ENCODE measurements at places on chromosomes 3 and 15.

- peak; percentile 75 for DNase-seq
These were observed 15.2 kb upstream of the ACTC1 start for GRCh38 chr15:34810443-34811129.

DNA sequence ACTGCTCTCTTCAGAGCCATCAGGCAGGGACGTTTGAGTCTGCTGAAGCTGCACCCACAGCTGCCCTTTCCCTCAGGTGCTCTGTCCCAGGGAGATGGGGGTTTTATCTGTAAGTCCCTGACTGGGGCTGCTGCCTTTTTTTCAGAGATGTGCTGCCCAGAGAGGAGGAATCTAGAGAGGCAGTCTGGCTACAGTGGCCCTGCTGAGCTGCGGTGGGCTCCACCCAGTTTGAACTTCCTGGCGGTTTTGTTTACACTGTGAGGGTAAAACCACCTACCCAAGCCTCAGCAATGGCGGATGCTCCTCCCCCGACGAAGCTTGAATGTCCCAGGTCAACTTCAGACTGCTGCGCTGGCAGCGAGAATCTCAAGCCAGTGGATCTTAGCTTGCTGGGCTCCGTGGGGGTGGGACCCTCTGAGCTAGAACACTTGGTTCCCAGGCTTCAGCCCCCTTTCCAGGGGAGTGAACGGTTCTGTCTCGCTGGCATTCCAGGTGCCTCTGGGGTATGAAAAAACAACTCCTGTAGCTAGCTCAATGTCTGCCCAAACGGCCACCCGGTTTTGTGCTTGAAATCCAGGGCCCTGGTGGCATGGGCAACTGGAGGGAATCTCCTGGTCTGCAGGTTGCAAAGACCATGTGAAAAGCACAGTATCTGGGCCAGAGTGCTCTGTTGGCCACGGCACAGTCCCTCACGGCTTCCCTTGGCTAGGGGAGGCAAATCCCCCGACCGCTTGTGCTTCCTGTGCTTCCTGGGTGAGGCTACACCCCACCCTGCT is 21.1 kb upstream of the ST6GAL1 start:
- DNase-seq = no peak

DNA sequence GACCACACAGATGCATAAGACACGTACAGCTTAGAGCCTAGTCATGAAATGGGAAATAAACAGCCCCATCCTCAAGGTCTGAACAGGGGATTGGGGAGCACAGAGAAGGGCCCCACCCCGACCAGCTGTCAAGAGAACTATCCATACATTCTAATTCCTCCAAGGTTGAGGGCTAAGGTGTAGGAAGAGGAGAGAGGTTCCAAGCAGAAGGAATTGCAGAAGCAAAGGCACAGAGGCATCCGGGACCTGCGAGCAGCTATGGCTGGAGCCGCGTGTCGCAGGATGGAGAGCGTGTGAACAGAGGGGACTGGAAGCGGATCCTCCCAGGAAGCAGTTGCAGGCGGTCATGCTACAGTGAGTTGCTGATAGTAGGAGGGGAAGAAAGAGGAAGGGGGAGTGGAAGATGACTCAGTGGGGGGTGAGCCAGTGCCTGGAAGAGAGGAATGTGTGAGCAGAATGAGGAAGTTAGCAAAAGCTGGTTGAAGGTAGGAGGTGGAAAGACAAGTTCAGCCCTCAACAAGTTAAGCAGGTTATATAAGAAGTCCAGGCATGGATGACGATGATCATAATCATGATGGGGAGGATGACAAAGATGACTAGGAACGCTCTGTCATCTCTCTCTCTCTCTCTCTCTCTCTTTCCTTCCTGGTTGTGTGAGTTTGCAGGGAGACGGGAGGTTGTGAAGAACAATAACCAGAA is 89.7 kb downstream of the LIPC start:
- DNase-seq = peak; percentile 100

DNA sequence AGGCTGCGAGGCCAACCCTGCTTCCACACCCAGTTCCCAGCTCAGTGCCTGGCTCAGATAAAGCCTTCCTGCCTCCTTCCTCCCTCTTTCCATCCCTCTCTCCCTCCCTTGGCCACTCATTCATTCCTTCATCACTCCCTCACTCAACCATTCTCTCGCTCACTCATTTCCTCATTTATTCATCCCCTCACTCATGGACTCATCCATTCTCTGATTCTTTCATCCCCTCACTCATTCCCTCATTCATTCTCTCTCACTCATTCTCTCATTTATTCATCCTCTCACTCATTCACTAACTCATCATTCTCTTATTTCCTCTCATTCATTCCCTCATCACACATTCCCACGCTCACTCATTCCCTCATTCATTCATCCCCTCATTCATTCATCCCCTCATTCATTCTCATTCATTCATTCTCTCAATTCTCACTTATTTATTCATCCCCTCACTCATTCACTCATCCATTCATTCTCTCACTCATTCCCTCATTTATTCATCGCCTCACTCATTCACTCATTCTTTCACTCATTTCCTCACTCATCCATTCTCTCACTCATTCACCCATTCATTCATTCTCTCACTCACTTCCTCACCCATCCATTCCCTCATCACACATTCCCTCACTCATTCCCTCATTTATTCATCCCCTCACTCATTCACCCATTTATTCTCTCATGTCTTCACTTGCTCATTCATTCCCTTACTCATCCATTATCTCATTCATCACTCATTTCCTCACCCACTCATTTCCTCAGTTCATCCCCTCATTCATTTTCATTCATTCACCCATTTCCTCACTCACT is 13.2 kb downstream of the ABTB1 start:
- no peak for DNase-seq

- DNase-seq = peak; percentile 54
These were observed 46.3 kb downstream of the GASK1A start for GRCh38 chr3:43025423-43025822.

DNA sequence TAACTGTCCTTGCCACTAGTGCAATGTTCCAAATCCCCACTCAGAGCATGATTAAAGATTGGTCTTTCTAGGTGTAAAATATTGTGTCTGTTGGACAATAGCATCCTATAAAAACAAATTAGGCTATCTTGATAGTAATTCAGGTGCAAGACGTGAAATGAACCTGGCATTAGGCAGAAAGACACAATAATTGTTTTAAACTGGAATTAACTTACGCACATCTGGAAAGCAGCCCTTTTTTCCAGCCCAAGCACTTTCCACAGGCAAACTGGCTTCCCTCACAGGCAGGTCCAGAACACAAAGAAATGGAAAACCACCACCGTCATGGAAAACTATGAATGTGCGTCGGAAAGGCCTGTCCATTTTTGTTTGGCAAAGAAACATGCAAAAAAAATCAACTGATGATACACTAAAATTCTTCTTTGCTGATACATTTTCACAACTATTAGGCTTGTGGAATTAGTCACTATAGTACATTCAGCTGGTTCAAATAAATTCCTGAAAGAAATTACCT is 474.7 kb upstream of the IL12A start:
- DNase-seq = no peak

DNA sequence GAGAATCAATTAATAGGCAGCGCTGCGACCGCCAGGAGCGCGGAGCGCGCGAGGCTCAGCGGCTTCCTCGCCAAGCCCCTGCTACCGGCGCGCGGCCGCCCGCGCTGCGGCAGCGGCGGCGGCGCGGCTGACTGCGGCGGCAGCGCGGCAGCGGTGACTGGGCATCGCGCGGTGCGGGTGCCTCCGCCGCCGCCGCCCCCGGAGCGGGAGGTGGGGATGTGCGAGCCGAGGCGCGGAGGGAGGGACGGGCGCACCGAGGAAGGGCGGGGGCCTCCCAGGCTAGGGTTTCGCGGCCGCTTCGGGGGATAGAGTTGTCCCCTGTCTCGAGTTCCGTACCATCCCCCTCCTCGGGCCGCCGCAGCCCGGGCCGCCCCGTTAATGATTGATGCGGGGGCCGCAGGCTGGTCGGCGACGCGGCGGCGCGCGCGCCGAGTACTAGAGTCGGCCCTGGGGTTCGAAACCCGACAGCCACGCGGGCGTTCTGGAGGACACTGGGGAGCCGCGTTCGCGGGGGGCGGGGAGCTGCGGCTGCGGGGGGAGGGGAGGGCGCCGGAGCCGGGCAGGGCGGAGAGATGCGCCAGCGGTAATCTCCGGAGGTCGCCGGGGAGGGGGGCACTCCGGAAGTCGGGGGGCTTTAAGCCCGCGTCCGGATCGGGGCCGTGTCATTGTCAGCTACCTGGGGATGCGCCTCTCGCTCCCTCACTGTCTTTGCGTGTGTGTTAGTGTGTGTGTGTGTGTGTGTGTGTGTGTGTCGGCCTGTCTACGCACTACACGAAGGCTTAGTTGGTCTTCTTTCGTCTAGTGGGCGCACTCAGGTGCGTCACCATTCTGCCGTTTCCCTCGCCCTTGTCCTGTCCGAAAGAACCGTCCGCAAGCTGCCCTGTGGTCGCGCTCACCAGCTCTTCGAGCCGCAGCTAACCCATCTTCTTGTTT is at the start of gene PAQR9:
PAQR9 (minus strand) TSS at position 159 of the 933 bp plus-strand sequence. CDS start 338 bp downstream, outside the sequence.
- peak; percentile 36 for DNase-seq

GRCh38 chr3:148208975-148209374 is 488.7 kb upstream of the AGTR1 start:
- DNase-seq = no peak

DNA sequence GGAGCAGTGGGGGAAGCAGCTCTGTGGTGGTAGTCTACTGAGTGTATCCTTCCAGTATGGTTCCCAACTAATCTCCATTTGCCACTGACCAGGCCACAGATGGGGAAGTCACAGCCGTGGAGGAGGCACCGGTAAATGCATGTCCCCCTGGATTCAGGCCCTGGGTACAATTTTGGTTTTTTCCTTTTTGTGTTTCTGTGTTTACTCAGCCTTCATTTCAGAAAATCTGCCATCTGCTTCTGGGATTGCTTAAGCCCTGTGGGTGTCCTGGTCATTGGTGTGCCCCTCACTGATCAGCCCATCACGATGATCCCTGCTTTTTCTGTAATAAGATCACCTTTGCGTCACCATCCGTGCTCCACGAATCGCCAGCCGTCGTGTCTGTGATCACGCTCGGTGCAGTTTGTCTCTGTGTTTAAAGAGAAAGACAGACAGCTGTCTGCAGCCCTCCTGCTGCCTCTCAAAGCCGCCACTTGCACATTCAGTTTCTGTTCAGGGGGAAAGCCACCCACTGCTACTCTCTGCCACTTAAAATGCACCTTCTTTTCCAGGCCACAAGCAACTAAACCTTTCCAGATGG is 68.9 kb downstream of the DNASE1L3 start:
- no peak for DNase-seq

DNA sequence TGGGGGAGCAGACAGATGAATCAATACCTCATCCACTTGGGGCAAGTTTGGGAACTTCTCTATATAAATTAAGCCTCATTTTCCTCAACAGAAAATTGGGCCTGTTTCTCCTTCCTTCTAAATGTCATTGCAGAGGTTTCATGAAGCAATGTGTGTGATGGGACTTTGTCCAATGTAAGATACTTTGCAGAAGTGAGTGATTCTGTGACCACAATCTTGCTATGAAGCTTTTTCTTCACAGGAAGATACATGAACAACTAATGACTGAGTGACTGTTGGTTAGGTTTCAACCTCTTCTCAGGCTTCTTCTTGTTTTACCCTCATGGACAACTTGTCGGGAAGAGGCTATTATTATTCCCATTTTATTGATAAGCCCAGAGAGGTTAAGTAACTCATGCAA is 11.0 kb downstream of the TMEM45A start:
- no peak for DNase-seq

GRCh38 chr3:159796744-159797143 is 191.9 kb upstream of the IL12A start:
- peak; percentile 93 for DNase-seq

DNA sequence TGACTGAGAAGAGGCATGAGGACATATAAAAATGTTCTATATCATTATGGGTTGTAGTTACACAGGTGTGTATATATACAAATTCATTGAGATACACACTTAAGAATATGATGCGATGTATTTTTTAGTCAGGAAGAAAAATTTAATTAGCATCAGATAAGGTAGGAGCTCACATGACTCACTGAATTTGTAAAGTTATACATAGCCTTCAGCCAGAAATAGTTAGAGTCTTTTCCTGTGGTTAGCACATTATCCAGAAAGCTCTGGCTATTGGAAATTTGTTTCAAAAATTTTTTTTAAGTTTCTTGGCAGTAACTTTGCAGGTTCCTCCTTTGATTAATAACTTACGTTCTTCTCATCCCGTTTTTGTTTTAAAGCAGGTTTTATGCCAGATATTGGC is 88.6 kb downstream of the STT3B start:
- no peak for DNase-seq

GRCh38 chr3:35528728-35529127 is 110.6 kb upstream of the ARPP21 start:
- DNase-seq = peak; percentile 72

GRCh38 chr3:151133917-151134450 is 48.5 kb downstream of the MED12L start:
- no peak for DNase-seq

GRCh38 chr3:148962513-148962912 is 28.8 kb upstream of the GYG1 start:
- DNase-seq = peak; percentile 86

GRCh38 chr3:116124166-116124565 is 321.1 kb downstream of the LSAMP start:
- no peak for DNase-seq

DNA sequence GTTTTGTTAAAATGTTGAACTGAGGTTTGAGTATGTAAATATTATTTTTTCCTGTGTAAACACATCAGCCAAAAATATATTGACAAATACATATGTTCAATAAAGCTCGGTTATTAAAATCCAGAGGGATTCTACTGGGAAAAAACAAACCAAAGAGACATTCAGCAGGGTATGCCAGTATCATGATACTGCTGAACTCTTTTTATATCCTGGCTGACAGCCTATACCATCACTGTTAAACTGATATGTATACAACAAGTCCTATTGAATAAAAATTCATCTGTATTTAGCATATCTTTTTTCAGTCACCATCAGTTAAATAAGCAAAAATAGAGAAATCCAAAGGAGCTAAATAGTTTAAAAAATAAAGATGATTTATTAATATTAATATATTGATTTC is 71.6 kb upstream of the NEO1 start:
- no peak for DNase-seq

- no peak for DNase-seq
These were observed 272.9 kb upstream of the BCHE start for GRCh38 chr3:166110102-166110501.

DNA sequence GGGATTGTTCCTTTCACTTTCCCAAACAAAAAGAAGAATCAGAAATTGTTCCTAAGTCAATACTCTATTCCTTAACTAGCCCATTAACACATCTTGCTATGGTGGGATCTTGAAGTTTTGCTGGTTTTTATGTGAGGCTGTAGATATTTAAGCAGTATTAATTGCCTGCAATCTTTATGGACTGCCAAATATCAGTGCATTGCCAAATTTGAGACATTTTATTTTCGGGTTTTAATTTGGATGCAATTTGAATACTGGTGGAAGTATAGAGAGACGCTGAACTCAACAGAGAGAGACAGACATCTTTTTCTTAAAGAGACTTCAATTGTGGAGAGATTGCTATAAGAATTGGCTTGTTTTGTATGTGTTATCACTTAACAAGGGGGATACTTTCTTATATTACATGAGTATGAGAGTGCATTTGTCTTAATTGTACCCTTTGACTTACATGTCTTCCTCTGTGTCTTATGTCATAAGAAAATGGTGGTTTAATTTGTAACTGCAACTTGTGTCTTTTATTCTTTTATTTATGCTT is 10.0 kb downstream of the CADM2 start:
- DNase-seq = no peak

- no peak for DNase-seq
These were observed 31.0 kb upstream of the KLF13 start for GRCh38 chr15:31295658-31296057.

GRCh38 chr15:28079313-28079969 is 19.7 kb downstream of the OCA2 start:
- DNase-seq = no peak

Data from kidney tubule cell (primary cell).